ENCODE measurements at places on chromosomes 3 and 15. TPM values are rescaled to one million over a fixed set of nuclear protein-coding genes. Genes with fewer than 3 reads are reported as not detected.

The ROBO1 gene
- polyA plus RNA-seq: 130 TPM

The GOLGA8J gene
- polyA plus RNA-seq: 2.9 TPM

The ACAN gene
- 2.1 TPM for polyA plus RNA-seq

The DNAH12 gene
- 3.0 TPM for polyA plus RNA-seq

GRCh38 chr3:56796202-56796601 lies 5.5 kb downstream of the ARHGEF3 start:
- no peak for DNase-seq

- no peak for DNase-seq
These were observed 13.4 kb downstream of the DHX36 start for GRCh38 chr3:154310840-154311239.

DNA sequence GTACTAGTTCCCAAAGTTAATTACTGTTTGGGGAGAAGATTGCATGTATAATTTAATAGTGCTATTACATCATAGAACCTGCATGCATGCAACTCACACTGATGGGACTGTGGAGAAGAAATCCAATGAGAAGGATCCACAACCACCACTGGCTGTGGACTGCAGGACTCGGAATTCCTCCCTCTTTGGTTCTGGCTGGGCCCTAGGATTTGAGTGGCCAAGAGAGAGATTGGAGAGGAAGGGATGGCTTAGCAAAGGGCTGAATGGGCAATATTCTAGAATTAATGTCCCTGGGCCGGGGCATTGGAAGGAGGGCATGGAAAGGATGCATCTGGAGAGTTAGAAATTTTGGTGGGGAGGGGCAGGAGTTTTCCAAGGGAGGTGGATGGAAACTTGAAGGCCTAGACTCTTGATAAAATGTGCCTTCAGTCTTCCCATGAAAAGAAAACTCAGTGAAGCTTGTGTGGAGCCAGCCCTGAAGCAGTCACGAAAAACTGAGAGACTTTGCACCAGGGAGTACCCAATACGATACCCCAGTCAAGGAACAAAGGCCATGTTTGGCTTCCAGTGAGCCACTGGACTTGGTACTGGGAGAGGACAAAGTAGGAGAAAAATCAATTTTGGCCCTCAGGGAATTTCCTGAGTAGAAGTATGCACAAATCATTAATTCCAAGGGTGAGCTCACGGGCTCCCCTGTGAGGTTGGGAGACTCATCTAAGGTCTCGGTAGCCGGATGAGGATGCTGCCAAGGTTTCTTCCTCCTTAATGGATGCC lies 31.4 kb upstream of the TPM1 start:
- DNase-seq: no peak

- DNase-seq: no peak
These were observed 3.8 kb upstream of the ZNF385D start for GRCh38 chr3:21754839-21755238.

- no peak for DNase-seq
These were observed 104.9 kb downstream of the AQP9 start for GRCh38 chr15:58243070-58243469.

DNA sequence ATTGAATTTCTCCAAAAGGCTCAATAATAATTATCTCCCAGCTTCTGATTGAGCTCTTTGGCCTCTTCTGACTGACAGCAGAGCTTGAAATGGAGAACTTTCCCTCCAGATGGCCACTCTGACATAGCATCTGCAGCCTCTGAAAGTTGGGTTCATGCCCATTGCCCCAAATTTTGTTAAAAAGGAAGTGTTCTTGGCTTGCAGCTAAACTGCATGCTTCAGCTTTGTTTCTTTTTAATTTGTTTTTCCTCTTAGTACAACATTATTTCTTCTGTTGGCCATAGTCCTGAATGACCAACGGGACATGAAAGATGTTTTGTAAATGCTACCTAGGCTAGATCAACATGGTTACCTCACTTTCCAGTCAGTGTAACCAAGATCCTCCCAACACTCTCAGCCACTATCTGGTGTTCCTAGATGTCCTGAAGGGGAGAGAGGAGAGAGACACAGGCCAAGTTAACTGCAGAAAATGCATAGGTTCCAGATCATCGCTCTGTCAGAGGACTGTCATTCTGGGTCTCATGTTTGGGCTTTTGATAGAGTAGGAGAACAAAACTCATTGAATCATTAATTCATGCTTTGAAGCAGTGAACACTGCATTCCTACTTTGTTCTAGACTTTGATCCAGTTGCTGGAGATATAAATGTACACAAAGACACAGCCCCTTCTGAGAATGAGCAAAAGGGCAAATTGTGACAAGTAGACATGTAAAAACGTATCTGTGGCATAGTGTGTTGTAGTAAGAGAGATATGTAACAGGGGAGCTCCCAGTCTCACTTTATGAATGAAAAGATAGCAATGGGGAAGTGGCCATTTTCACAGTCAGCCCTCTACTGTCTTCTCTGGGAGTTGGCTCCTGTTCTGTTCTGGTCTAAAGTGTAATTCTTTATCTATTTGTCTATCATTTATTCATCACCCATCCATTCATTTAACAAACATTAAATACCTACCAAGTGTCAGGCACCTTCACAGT lies 156.2 kb downstream of the ZNF621 start:
- DNase-seq: no peak

Data from left kidney (tissue), 8 donors.